Gastroesophageal sphincter (tissue), 4 donors: ENCODE measurements at places on chromosomes 13 and 19. TPM values are rescaled to one million over a fixed set of nuclear protein-coding genes. Genes with fewer than 3 reads are reported as not detected.

GRCh38 chr13:34931572-34931971 is 10.5 kb upstream of the NBEA start:
- no peaks in the 10 kb centered on the region for H3K4me1 ChIP-seq
- H3K27me3 ChIP-seq = no peaks in the 10 kb centered on the region
- H3K27ac ChIP-seq = no peak overlapping the region
- H3K4me3 ChIP-seq = no peak overlapping the region
- H3K36me3 ChIP-seq = no peaks in the 10 kb centered on the region
- no peak for ATAC-seq

HIF3A gene
- 115 TPM for total RNA-seq

- peak within 1 kb of the TSS; percentile 21 for H3K27ac ChIP-seq
- peaks cover 44% of the 10 kb centered on the region for H3K4me1 ChIP-seq
- ATAC-seq = peak; percentile 94
- H3K4me3 ChIP-seq = peak within 1 kb of the TSS; percentile 69
Measured at GRCh38 chr19:32345261-32346207, at the start of gene ZNF507. Gene ZNF507, plus strand, starts transcription at chr19:32345610. Its CDS starts 7,221 bp downstream, at chr19:32352831.

DNA sequence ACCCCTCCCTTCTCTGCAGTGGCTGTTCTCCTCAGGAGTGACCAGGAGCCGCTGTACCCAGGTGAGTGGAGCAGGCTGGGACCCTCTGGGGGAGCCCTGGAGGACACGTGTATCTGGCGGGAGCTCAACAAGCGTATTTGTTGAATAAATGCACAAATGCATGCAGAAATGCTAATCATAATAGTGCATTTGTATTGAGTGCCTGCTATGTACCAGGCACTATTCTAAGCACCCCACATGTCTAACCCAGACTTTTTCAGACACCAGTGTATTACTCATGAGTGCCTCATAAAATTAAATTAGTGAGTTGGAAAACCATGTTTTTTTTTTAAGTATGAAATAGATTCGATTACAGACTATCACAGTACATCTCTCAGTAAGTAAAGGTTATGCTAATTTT is 7.9 kb downstream of the HPN start:
- ATAC-seq = no peak
- H3K4me3 ChIP-seq = no peak overlapping the region
- no peaks in the 10 kb centered on the region for H3K36me3 ChIP-seq
- H3K4me1 ChIP-seq = no peaks in the 10 kb centered on the region
- H3K27ac ChIP-seq = no peak overlapping the region

GRCh38 chr13:114064450-114065140 is 67.8 kb downstream of the RASA3 start:
- peak overlapping the region; percentile 99 for H3K27ac ChIP-seq
- no peaks in the 10 kb centered on the region for H3K36me3 ChIP-seq
- peaks cover 90% of the 10 kb centered on the region for H3K4me1 ChIP-seq
- no peaks in the 10 kb centered on the region for H3K27me3 ChIP-seq
- ATAC-seq = peak; percentile 1
- peak overlapping the region; percentile 31 for H3K4me3 ChIP-seq

ZNF586 gene
- total RNA-seq = 20.7 TPM

DNA sequence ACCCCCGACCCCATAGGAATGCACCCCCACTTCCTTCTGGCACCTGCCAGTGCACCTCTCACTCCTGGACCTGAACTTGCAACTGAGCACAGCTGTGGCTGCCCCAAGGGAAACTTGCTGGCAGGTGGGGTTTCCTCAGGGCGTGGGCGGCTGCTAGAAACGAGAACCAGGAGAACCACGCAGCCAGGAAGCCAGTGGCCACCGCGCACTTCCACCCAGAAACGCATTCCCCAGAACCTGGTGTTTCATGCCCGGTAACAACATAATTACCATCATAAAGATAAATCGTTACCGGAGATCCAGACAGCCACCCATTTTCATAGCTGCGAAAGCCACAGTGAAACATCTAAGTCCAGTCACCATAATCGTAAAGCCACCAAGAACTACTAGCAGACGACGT is 75.2 kb upstream of the C13orf46 start:
- no peak for ATAC-seq
- no peaks in the 10 kb centered on the region for H3K36me3 ChIP-seq
- H3K4me1 ChIP-seq = no peaks in the 10 kb centered on the region
- no peaks in the 10 kb centered on the region for H3K27me3 ChIP-seq
- no peak overlapping the region for H3K27ac ChIP-seq

LILRB5 gene
- total RNA-seq = 16.1 TPM

- ATAC-seq = no peak
- H3K27me3 ChIP-seq = peaks cover 25% of the 10 kb centered on the region
- no peaks in the 10 kb centered on the region for H3K4me1 ChIP-seq
- no peak overlapping the region for H3K4me3 ChIP-seq
- no peak overlapping the region for H3K27ac ChIP-seq
- no peaks in the 10 kb centered on the region for H3K36me3 ChIP-seq
Measured at GRCh38 chr19:29372921-29373797, 152.6 kb upstream of the VSTM2B start.

GRCh38 chr13:27926644-27927434 is 7.0 kb downstream of the PDX1 start:
- peaks cover 100% of the 10 kb centered on the region for H3K27me3 ChIP-seq
- no peaks in the 10 kb centered on the region for H3K36me3 ChIP-seq
- H3K4me3 ChIP-seq = no peak overlapping the region
- no peaks in the 10 kb centered on the region for H3K4me1 ChIP-seq

DLEU7 gene
- total RNA-seq = 1.1 TPM

DNA sequence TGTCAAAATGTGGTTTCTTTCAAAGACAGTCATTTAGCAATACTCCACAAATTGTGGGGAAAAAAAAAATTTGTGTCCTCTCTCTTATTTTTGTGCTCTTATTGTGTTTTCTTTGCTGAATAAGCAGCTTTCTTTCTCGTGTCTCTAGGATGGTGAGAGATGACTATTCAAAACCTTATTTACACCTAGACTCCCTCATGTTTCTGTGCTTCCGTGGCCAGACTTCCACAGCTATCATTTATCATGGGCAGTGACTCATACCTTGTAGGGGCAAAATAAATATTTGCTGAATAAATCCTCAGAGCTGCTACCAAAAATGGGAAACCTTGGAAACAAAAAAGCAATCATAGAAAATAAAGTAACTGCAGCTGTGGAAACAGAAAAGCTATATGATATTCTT is 204.9 kb upstream of the MIR17HG start:
- H3K4me3 ChIP-seq = no peak overlapping the region
- peaks cover 9% of the 10 kb centered on the region for H3K27me3 ChIP-seq
- H3K4me1 ChIP-seq = no peaks in the 10 kb centered on the region
- no peaks in the 10 kb centered on the region for H3K36me3 ChIP-seq

GRCh38 chr13:39612023-39612637 is 9.1 kb upstream of the LHFPL6 start:
- no peak for ATAC-seq
- no peaks in the 10 kb centered on the region for H3K36me3 ChIP-seq
- no peaks in the 10 kb centered on the region for H3K27me3 ChIP-seq

GRCh38 chr19:18110609-18111232 is 13.1 kb downstream of the MAST3 start:
- peak overlapping the region; percentile 78 for H3K4me3 ChIP-seq
- no peak overlapping the region for H3K27ac ChIP-seq
- no peaks in the 10 kb centered on the region for H3K4me1 ChIP-seq
- H3K36me3 ChIP-seq = no peaks in the 10 kb centered on the region
- peaks cover 29% of the 10 kb centered on the region for H3K27me3 ChIP-seq

- H3K4me3 ChIP-seq = no peak overlapping the region
- peaks cover 13% of the 10 kb centered on the region for H3K4me1 ChIP-seq
- no peak for ATAC-seq
- H3K27me3 ChIP-seq = peaks cover 28% of the 10 kb centered on the region
- no peak overlapping the region for H3K27ac ChIP-seq
Measured at GRCh38 chr19:5342573-5343201, 2.1 kb upstream of the PTPRS start.

- no peaks in the 10 kb centered on the region for H3K4me1 ChIP-seq
- peaks cover 1% of the 10 kb centered on the region for H3K27me3 ChIP-seq
- no peak for ATAC-seq
- no peaks in the 10 kb centered on the region for H3K36me3 ChIP-seq
- H3K27ac ChIP-seq = no peak overlapping the region
Measured at GRCh38 chr13:58476206-58476918, 844.8 kb downstream of the PCDH17 start.

- H3K27me3 ChIP-seq = no peaks in the 10 kb centered on the region
- no peak overlapping the region for H3K27ac ChIP-seq
- ATAC-seq = no peak
- no peaks in the 10 kb centered on the region for H3K36me3 ChIP-seq
- H3K4me1 ChIP-seq = peaks cover 26% of the 10 kb centered on the region
- H3K4me3 ChIP-seq = no peak overlapping the region
Measured at GRCh38 chr19:18119717-18120105, 22.1 kb downstream of the MAST3 start.

DNA sequence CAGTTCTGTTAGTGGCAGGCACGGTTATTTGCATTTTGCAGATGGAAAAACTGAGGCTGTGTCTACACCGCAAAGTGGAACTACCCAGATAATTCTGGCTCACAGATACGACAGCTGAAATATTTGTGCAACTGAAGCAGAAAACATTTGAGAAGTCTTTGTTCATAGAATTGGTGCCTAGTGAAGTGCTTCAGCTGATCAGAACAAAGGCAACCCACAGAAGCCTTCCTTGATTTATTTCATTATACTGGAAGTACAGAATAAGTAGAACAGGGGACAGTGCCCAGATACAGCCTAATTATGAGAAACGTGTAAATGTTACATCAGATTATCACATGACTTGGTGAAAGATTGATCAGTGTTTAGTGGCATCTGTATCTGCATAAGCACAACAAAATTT is 73.4 kb upstream of the RAP2A start:
- no peak overlapping the region for H3K4me3 ChIP-seq
- no peak overlapping the region for H3K27ac ChIP-seq
- no peaks in the 10 kb centered on the region for H3K27me3 ChIP-seq
- ATAC-seq = no peak
- H3K36me3 ChIP-seq = no peaks in the 10 kb centered on the region
- H3K4me1 ChIP-seq = no peaks in the 10 kb centered on the region

GRCh38 chr19:2164020-2164998 is 576 bp downstream of the DOT1L start:
- peaks cover 57% of the 10 kb centered on the region for H3K4me1 ChIP-seq
- H3K4me3 ChIP-seq = peak overlapping the region; percentile 96
- peak; percentile 42 for ATAC-seq
- H3K27ac ChIP-seq = peak overlapping the region; percentile 98
- H3K27me3 ChIP-seq = no peaks in the 10 kb centered on the region
- H3K36me3 ChIP-seq = no peaks in the 10 kb centered on the region

DNA sequence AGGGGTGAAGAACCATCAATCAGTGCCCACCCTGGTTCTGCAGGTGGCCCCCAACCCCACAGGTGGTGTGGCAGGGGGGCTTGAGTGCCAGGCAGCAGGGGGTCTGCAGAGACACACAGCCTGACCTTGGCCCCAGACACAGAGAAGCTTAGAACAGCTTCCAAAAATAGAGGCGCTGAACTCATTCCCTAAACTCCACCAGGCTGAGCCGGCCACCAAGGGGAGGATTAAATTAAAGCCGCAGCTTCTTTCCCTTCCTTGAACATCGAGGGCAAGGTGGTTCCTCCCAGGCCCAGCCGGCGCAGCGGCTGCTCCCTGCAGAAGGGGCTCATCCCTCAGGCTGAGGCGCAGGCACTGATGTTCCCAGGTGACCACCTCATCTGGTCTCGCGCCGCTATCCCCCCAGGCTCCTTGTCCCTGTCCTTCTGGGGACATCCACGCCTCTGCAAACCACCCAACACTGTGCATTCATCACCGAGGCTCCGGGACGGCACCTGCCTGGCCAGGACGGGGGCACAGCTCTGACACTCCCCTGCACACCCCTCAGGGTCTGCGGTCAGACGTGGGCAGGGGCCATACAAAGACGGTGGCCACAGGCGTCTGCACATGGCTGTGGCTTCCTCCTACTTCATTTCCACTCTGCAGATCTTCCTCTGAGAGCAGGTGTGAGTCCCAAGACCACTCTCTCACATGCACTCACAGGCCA is 30.9 kb downstream of the LAMP1 start:
- no peaks in the 10 kb centered on the region for H3K27me3 ChIP-seq
- H3K4me1 ChIP-seq = no peaks in the 10 kb centered on the region
- ATAC-seq = no peak
- no peak overlapping the region for H3K27ac ChIP-seq
- H3K4me3 ChIP-seq = no peak overlapping the region
- peaks cover 32% of the 10 kb centered on the region for H3K36me3 ChIP-seq

DNA sequence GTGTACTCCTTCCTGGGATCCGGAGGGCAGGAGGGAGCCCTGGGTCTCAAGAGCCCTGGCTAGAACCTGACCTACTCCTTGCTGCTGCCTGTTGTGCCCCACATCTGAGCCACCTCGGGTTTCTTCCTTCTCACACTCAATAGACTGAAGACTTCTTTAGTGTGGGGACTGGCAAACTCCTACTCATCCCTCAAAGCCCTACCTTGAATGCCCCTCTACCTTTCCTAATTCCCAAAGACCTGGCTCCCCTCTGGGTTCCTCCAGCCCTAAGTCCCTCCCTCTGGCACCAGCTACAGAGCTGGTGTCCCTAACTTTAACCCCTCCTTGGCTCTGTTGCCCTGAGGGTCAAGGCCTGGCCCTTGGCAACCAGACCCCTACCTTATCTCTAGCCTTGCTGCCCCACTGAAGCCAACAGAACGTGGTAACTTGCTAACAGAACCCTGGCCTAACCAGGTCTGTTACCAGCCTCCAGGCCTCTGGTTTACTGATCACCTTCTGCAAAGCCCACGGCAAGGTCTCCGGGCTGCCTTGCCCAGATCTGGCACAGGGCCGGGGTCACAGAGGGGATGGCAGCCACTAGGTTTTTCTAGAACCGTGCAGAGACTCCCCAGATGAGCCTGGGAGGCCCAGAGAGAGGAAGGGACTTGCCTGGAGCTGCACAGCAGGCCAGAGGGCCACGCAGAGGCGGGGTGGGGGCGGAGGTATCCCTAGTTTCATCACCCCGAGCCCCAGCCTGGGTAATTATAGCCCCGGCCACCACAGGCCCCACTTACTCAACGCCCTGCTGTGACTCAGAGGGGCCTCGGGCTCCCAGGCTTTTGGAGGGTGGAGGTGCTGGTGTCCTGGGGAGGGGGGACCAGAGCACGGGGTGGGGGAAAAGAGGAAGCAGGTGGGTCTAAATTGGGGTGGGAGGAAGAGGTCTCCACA is 15.3 kb downstream of the ZBTB7A start:
- no peak for ATAC-seq
- peak overlapping the region; percentile 15 for H3K4me3 ChIP-seq
- peaks cover 87% of the 10 kb centered on the region for H3K36me3 ChIP-seq
- H3K4me1 ChIP-seq = peaks cover 29% of the 10 kb centered on the region

N4BP2L1 gene
- 16.3 TPM for total RNA-seq

GRCh38 chr13:77386880-77387606 is 60.1 kb upstream of the MYCBP2 start:
- no peak overlapping the region for H3K4me3 ChIP-seq
- no peak overlapping the region for H3K27ac ChIP-seq
- no peaks in the 10 kb centered on the region for H3K4me1 ChIP-seq
- H3K27me3 ChIP-seq = no peaks in the 10 kb centered on the region
- no peaks in the 10 kb centered on the region for H3K36me3 ChIP-seq

TMIGD2 gene
- 0.35 TPM for total RNA-seq

INAFM1 gene
- 14.7 TPM for total RNA-seq

GRCh38 chr13:73616861-73617260 is 517.3 kb downstream of the KLF12 start:
- H3K4me3 ChIP-seq = no peak overlapping the region
- no peaks in the 10 kb centered on the region for H3K36me3 ChIP-seq
- peaks cover 14% of the 10 kb centered on the region for H3K27me3 ChIP-seq

- no peaks in the 10 kb centered on the region for H3K36me3 ChIP-seq
- H3K4me3 ChIP-seq = no peak overlapping the region
- no peaks in the 10 kb centered on the region for H3K4me1 ChIP-seq
Measured at GRCh38 chr19:40976134-40976533, 14.9 kb upstream of the CYP2B6 start.
